ENCODE measurements at places on chromosomes 12 and 14.

- no peak for DNase-seq
Measured at GRCh38 chr12:117152793-117153775, 37.2 kb downstream of the FBXO21 start.

DNA sequence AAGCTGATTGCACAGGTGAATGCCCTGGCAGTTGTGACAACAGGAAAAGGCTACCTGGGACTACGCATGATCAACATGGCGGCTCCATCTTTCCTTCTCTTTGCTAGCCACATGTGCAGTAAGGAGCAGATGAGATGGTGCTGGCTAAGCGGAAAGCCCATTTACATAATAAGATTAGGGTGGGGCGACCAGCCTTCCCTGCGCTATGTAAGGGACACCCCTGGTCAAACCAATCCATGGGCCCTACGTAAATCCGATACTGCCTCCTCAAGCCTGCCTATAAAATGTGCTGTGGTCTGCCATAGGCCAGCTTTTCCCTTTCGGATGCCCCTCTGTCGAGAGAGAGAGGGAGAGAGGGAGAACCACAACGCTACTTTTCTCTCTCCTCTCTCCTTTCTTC, 31.0 kb upstream of the BTG1 start:
- DNase-seq, result no peak

- DNase-seq, result no peak
Measured at GRCh38 chr14:32932302-32932913, 6.3 kb upstream of the NPAS3 start.

DNA sequence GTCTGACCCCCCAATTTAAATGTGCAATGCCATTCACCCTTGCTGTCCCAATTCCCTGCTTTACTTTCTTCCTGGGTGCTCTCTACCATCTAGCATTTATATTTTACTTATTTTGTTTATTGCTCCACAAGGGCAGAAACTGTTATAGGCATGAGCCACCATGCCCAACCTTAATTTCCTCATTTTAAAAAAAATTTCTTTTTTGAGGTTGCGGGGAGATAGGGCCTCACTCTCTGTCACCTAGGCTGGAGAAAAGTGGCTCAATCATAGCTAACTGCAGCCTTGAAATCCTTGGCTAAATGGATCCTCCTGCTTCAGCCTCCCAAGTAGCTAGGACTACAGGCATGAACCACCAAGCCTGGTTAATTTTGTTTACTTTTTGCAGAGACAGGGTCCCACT, 13.0 kb downstream of the HPD start:
- DNase-seq, result no peak

- DNase-seq, result no peak
Measured at GRCh38 chr12:89477633-89478279, 46.8 kb downstream of the GALNT4 start.

- DNase-seq, result no peak
Measured at GRCh38 chr12:53131844-53132243, 28.6 kb downstream of the SOAT2 start.

DNA sequence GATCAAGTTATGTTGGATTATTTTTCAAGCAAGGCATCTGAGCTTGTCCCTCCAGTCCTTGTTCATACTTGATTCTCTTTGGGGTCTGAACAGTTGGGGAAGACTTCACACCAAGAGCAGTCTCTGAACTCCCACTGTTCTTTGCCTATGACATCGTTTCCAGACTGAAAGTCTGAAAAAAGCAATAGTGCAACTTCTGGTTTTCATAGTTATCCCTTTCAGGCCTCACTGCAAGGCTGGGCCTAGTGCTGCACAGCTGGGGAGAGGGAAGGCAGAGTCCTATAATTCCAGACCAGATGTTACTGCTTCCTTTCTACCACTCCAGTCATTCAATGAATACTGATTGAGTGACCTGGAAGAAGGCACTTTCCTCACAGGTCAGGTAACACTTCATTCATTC, 187.1 kb upstream of the CCND2 start:
- no peak for DNase-seq

DNA sequence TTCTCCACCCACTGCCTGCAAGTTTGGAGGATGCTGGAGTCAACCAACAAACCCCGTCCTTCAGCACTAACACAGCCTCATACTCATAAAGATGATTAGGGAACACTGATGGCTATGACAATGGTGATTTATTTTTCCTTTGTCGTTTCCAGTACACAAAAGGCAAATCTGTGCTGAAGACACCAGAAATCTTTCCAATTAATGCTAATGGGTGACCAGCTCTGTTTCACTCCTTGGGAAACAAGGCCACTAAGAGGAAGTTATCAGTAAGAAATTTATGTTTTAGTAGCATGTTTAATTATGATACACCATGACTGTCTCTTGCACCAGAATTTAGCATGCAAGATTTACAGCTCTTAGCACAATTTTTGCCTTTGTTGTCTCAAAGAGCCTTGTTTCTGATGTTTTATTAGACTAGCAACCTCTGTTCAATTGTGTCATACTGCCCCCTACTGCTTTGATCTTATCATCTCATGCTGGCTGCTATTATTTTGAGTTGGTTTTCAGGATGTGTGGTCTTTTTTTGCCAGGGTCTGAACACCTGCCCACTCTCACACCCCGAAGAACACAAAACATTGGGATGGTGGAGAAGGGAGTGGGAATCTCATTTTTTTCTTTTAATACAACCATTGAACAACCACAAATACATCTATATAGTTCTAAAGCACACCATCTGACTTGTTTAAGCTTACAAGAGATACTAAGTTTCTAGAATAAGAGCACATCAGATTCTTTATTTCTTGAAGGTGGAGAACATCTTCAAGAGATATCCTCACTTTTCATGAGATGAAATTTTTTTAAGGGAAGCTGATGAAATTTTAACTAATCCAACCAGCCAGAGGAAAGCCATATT, 160.9 kb downstream of the SPTSSA start:
- DNase-seq, result peak; percentile 65

DNA sequence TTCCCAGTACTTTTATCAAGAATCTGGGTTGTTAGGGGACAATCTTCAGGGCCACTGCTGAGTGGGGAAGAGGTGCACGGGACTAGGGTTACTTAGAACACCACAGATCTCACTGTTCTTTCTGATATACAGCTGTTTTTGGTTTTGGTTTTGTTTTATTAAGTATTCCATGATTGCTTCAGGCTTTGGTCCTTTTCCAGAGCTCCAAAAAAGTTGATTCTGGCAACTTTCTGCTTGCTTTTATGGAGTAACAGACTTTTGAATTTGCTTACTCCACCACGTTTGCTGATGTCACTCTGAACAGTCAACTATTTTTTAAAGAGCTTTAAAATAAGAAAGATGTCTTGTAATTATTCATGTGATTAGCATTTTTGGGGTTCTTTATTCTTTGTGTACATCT, 368.1 kb upstream of the FOXG1 start:
- no peak for DNase-seq

DNA sequence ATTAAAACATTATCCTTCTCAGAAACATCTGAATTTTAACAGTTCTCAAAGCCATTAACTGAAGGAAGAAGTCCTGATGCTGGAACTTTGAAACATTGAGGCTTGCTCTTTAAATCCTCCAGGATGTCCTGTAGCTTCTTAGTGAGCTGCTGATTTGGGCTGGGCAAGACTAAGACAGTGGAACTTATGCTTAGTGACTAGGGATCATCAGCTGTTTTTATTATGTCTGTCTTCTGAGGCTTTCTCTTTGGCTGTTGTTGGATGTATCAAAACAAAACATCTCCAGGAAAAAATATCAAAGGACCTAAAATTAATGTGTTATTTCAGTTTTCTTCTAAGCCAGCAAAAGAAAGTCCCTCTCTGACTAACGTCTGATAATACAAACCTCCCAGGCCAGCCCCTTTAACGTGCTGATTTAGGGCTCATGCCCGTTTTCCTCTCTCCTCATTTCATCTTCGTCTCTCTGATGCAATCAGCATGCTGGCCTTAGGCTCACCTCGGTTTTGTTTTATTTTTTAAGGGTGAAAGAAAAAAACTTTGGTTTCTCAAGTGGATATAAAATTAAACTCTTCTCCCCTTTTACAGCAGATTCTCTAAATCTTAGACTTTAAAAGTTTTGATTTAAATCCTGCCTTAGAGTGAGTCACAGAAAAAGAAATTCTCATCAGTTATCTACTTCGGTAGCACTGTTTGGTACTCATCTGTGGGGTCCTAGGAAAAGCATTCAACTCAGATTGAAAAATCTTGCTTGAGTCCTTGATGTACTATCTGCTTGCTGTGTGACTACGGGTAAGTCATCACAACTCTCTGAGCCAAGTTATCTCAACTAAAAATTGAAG, 106.2 kb upstream of the CCDC91 start:
- peak; percentile 65 for DNase-seq

- no peak for DNase-seq
Measured at GRCh38 chr12:131163189-131163738, 209.6 kb downstream of the ADGRD1 start.

GRCh38 chr14:38971258-38971921, 131.6 kb downstream of the SEC23A start:
- no peak for DNase-seq

DNA sequence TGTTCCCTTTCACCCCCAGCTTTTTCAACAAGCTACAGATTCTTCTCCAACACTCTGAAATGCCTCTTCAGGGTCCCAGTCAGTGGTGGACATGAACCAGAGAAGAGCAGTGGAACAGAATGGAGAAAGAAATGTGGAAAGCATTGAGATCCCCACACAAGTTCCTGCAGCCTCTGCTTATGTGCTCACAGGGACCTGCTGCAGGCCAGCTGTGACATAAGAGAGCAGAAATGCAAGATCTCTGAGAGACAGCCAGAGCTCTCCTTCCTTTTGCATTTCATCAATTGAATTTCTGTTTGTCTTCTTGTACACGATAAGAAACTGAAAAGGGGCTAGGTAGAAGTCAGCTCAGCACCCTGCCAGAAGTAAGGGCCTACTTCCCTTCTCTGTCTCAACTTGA, 6.2 kb downstream of the MDM1 start:
- no peak for DNase-seq

DNA sequence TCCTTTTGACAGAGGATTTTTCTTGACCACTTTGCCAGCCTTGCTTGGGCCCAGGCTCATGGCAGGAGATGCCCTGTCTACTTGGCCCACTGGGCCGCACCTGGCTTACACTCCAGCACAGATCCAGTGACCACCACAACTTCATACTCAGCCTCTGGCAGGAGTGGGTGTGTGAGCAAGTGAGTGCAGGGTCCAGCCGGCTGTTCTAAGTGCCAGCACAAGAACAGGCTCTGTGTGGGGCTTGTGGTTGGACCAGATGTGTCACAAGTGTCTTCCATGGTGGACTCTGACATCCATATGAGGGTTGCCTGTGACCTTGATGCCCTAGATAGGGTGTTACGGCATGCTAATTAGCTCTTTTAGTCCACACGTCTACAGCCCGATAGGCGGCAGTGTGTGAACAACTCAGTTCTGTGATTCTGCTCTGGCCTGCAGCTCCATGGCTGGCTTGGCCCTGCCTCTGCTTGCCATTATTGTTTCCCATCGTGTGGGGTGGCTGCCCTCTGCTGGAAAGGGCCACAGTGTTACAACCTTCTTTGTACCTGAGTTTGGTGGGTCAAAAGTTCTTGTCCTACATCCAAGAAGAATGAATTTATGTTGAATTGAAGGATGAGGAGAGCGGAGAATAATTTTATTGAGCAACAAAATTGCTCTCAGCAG, 1089.1 kb downstream of the SLC6A15 start:
- DNase-seq, result peak; percentile 2

DNA sequence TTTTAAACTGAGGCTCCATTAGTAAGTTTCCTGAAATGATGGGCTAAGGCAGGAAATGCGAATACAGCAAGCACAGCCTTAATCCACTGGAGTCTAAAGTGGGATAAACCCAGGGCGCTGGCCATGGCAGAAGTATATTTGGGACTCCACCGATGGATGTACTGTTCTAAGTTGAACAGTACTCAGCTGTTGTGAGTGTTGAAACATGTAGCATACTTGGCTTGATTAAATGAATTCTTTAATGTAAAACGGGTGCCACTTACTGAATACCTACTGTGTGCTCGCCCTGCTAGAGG, 996 bp downstream of the SSPN start:
- DNase-seq, result peak; percentile 51

GRCh38 chr14:89915114-89915878, 39.2 kb downstream of the EFCAB11 start:
- peak; percentile 86 for DNase-seq

DNA sequence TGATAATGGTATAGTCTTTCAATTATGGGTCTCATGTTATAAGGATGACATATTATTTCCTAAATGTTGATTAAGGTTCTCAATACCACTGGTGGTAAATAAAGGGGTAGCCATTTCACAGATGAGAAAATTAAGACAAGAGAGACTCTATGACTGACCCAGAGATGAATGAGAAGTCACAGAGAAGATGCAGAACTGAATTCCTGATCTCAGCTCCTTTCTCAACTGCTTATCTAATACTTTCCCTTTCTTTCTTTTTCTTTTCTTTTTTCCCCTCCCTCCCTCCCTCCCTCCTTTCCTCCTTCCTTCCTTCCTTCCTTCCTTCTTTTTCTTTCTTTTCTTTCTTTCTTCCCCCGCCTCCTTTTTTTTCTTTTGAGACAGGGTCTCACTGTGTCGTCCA, 8.3 kb upstream of the PTGR2 start:
- DNase-seq, result no peak

- DNase-seq, result peak; percentile 26
Measured at GRCh38 chr12:90514325-90514724, 440.7 kb downstream of the CCER1 start.

DNA sequence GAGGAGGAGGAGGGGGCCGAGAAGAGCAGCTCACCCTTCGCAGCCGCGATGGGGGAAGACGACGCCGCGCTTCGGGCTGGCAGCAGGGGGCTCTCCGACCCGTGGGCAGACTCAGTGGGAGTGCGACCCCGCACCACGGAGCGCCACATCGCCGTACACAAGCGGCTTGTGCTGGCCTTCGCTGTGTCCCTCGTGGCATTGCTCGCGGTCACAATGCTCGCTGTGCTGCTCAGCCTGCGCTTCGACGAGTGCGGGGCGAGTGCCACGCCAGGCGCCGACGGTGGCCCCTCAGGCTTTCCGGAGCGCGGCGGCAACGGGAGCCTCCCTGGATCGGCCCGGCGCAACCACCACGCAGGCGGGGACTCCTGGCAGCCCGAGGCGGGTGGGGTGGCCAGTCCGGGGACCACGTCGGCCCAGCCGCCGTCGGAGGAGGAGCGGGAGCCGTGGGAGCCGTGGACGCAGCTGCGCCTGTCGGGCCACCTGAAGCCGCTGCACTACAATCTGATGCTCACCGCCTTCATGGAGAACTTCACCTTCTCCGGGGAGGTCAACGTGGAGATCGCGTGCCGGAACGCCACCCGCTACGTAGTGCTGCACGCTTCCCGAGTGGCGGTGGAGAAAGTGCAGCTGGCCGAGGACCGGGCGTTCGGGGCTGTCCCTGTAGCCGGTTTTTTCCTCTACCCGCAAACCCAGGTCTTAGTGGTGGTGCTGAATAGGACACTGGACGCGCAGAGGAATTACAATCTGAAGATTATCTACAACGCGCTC, 745 bp downstream of the TRHDE start:
- peak; percentile 40 for DNase-seq

GRCh38 chr12:109880043-109880931, at the start of gene GLTP:
GLTP (minus strand) TSS chr12:109880541; CDS start chr12:109880374, 167 bp downstream.
- peak; percentile 96 for DNase-seq

- DNase-seq, result no peak
Measured at GRCh38 chr12:102680304-102680703, 199.9 kb upstream of the IGF1 start.

GRCh38 chr12:64034901-64035576, 187.1 kb downstream of the KICS2 start:
- no peak for DNase-seq

Measured in GM23248 (cell line).